ENCODE measurements at places on chromosomes 12 and 14. TPM values are rescaled to one million over a fixed set of nuclear protein-coding genes. Genes with fewer than 3 reads are reported as not detected.

GRCh38 chr12:69471667-69472385 lies 1.6 kb downstream of the FRS2 start:
- no peak for ATAC-seq

DNA sequence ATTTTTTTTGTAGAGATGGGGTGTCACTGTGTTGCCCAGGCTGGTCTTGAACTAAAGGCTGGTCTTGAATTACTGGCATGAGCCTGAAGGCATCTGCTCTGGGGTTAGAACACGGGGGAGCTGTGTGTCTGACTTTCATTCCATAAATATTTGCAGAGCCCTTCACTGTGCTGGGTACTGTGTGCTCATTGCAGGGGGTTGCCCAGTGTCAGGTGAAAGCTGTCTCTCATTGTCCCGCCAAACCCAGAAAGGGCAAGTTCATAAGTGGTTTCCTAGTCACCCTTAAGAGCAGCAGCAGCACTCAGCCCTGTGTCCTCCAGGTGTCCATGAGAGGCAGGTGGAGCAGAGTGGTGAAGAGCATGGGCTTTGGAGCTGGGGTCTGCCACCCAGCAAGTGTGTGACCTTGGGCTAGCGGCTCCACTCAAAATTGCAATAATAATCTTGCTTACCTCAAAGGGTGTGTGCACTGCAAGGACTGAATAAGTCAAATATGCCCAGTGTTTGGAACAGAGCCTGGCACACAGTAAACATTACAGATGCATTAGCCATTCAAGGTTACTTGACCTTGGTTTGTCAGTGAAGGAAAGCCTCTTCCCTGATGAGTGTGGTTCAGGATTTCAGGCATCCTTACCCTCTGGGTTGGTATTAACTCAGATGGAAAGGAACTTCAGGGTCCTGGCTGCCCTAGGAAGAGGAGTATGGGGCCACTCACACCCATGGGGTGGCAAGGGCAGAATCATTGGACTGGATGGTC lies 4.4 kb upstream of the SMIM41 start:
- no peak for ATAC-seq

DNA sequence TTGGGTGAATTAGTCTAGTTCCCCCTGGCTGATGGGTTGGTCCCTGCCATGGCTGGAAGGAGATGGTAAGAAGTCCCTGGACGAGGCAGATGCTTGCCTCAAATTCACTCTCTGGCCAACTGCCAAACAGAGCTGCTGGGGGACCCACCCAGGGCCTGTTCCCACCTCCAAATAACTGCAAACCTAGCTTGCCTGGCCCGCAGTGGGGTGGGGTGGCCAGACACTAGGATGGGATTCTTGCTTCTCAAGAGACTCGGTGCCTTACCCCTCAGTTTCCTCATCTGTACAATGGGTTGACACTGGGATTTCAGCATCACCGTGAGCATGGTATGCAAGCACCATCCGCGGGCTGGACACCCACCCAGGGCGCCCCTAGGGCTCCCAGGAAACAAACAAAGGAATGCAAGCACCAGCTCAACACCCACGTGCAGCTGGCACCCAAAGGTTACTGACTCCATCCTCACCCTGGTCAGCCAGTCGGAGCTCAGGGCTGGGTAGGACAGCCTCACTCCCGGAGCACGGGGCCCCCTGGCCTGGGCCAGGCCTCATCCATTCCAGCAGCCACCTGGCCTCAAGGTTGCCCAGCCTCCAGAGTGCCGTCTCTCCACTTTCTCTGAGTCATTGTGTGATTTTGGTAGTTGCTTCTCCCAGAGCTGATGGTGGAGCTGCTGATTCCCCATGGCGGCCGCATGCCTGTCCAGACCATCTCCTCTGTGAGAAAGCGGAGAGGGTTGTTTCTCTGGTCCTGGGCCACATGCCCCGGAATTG lies 205.2 kb upstream of the RTL1 start:
- ATAC-seq: no peak

Gene TAS2R7
- total RNA-seq: not detected

DNA sequence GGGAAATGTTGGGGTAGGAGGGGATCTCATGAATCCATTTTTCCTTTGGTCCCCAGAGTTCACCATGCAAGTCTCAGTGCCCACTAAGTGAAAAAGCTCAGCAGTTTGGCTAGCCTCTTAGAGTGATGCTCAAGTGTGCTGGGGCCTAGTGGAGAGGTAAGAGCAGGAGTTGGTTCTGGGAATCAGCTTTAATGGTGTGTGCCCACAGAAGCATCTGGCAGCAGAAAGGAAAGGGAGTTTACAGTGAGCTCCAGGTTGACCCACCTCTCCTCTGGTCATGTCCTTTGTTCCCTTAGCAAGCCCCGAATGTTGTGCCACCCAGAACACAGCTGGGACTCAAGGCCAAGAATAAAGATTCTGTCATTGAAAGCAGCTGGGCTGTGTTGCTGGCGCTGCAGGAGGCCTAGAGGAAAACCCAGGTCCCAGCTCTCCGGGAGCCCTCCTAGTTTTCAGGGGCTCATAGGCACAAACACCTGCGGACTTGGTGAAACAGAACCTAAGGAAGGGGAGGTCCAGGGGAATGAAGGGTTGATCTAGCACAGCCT lies 320.8 kb downstream of the ZFP36L1 start:
- ATAC-seq: no peak

- ATAC-seq: no peak
Measured at GRCh38 chr12:19119440-19119839, 10.1 kb upstream of the PLEKHA5 start.

DNA sequence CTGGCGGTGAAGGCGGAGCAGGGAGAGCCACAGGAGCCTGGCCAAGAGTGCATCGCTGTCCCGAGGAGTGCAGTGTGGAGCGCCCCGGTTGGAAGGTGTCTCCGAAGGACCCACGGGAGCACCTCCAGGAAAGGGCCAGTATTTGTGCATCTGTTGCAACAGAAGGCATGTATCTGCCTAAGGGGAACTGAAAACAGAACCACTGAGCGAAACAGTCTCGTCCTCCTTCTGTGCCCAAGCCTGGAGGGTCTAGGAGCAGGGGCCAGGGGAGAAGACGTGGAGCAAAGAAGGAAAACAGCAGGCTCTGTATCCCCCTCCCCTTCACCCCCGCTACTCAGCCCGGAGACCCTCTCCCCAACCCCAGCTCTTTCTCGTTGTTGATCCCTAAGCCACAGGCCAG lies 5.3 kb upstream of the LRRC10 start:
- no peak for ATAC-seq

DNA sequence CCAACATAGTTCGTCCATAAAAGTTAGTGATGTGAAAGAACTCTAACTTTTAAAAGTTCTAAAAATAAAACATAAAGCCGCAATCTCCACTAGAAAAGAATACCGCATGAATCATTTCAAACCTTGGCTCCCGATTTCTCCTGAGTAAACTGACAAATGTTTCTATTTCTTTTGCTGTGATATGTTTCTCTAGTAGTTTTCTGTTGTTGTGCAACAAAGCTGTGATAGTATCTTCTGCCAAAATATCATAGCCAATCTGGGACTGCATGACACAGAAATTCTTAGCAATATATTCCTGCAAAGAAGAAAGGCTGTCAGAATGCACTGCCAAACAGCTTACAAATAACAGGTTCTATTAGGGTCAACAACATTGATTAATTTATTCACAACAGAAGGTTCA lies 174.0 kb downstream of the ITPR2 start:
- ATAC-seq: no peak

DNA sequence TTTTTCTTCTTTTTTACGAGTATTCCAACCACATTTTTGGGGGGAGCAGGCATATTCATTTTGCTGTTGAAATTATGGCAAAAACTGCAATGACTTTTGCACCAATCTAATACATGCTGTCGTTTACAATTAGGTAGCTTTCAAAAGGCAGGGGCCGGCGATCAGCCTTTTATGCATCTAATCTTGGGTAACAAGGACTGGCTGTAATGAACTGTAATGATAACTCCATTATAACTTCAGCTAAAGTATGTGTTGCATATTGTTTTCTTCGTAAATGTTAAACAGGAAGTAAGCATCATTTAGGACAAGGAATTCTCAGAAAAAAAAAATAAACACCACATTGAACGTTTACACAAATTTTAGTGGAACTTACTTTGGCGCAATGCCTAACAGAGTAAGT lies 30.3 kb upstream of the KLRF1 start:
- no peak for ATAC-seq

DNA sequence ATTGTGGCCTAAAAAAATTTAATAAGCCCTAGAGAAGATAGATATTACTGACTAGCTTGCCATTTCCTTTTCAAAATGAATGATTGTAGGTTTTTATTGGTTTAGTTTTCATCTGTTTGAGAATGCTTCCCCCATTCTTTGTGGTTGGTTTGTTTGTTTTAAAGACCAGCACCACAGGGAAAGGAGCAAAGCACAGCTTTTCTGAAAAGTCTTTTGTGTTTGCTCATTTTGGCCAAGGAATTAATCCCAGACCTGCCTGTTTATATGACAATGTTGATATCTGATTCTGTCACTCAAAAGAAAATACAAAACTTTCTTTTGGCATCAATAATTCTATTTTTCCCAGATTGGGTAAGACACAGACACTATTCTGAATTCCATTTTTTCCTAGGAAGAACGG lies 312.5 kb upstream of the FLRT2 start:
- ATAC-seq: no peak

DNA sequence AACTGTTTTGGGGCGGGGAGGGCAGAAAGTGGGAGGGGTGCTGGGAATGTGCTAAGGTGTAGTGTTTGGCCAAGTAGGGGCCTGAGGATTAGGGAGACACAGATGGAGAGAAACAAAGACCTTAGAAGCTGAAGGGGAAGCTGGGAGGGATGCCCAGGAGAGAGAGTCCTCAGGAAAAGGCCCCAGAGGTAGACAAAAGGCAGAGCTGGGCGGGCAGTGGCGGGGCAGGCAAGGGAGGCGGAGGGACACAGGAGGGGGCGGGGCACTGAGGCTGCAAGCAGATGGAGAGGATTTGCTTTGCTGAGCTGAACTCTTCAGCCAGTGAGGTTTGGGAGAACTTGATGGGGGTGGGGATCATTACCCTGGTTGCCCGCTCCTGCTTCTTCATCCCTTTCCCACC lies 2.8 kb downstream of the PTMS start:
- no peak for ATAC-seq

DNA sequence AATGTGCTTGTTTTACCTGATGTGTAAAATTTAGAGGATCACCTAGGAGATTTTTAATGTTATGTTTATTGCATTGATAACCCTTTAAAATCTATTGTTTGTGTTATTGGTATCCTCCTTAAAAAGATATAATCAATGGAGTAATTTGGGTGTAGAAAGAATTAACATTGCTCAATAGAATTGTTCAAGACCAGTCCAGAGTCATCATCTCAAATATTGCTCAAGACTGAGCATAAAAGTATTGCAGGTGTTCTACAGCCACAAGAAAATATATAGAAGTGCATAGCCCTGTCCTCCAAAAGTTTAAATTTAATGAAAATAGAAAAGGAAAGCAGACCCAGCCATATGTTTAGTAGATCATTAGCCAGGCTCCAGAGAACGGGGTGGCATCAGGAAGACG lies 102.5 kb upstream of the ARID2 start:
- ATAC-seq: no peak

DNA sequence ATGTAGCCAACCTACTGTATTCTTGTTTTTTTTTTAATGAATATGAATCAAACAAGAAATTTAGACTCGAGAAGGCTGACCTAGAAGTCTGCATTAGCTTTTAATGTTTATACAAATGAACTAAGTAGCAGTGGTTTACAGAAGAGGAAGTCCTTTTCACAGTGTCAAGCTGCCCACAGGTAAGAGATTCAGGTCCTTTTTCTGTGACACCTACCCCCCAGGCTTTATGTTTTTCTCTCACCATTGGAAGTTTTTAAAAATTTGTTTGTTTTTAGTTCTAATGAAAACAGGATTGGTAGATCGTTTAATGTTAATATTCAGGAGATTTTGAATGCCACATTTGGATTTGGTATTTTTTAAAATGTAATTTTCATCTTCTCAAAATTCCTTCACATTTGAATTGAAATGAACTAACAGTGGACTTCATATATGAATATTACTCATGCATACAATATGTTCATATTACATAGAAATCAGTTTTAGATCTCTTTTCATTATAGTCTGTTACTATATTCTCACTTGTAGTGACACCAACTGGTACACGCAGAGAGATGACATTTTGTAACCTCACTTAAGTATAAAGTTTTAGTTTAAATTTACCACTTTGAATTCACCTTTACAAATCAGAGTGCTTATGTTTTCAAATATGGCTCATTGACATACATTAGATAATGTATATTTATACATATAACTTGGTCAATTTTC lies 29.7 kb downstream of the ATF7IP start:
- peak; percentile 24 for ATAC-seq

Gene TEX22
- total RNA-seq: 2.0 TPM

DNA sequence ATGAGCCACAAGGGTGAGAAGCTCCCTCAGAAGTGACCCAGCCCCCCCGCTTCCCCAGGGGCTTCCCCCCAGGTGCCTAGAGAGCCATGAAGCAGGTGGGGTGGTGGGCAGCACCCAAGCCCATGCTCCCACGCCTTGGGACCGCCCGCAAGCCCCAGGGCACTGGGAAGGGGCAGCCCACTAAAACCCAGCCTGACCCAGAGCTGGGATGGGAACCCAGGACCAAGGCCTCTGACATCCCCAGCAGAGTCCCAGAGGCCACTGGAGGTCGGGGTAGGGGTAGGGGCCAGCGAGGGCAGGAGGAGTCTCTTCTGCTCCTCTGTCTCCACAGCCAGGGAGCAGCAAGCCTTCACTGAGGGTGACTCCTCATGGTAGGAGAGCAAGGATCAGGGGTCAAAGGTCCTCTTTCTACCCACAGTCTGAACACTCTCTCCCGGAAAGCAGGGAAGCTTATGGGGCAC lies 86.5 kb upstream of the ZFP36L1 start:
- ATAC-seq: no peak

Gene TSPAN11
- total RNA-seq: 0.72 TPM

DNA sequence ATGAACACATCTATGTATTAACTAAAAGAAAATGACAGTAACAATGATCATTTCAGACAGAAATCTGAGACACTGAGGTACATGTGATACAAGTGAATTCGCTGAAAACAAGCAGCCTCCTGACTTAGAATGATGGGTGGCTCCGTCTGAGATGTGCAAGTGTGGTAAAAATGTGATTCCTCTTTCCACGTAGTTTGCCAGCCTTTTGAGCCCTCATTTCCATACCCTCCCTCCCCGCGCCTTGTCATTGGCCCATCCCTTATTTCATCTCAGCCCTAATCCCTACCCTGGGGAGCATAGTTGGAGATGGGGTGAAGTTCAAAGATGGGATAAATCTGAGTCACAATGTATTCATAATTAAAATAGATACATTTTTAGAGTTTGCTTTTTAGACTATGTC lies 107.8 kb downstream of the BMP4 start:
- ATAC-seq: no peak

Gene SSPN
- total RNA-seq: 1.4 TPM

- no peak for ATAC-seq
Measured at GRCh38 chr14:88323523-88324199, 592 bp upstream of the KCNK10 start.

- ATAC-seq: no peak
Measured at GRCh38 chr12:68122236-68122920, 37.2 kb downstream of the IFNG start.

DNA sequence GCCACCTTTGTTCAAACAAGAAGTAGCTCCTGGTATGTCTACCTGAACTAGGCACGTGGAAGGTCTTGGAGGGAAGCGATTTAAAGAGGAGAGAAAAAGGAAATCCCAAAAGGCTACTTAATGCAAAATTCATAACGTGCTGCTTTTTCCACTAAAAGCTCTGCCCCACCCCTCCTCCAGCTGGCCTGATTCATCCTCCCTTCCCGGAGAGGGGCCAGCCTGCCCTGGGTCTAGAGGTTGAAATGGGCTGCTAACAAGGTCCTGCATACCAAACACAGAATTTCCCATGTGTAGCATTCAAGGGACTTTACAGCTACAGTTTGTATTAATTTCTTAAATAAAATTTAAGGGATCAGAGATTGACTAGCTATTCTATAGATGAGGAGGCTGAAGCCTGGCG lies 83.2 kb downstream of the KNTC1 start:
- ATAC-seq: no peak

GRCh38 chr14:61387076-61387475 lies 65.7 kb downstream of the PRKCH start:
- ATAC-seq: no peak
